ENCODE measurements at places on chromosomes 2 and 18.
A peak's percentile ranks its signal among the peaks of the same experiment; 100 is the strongest.

DNA sequence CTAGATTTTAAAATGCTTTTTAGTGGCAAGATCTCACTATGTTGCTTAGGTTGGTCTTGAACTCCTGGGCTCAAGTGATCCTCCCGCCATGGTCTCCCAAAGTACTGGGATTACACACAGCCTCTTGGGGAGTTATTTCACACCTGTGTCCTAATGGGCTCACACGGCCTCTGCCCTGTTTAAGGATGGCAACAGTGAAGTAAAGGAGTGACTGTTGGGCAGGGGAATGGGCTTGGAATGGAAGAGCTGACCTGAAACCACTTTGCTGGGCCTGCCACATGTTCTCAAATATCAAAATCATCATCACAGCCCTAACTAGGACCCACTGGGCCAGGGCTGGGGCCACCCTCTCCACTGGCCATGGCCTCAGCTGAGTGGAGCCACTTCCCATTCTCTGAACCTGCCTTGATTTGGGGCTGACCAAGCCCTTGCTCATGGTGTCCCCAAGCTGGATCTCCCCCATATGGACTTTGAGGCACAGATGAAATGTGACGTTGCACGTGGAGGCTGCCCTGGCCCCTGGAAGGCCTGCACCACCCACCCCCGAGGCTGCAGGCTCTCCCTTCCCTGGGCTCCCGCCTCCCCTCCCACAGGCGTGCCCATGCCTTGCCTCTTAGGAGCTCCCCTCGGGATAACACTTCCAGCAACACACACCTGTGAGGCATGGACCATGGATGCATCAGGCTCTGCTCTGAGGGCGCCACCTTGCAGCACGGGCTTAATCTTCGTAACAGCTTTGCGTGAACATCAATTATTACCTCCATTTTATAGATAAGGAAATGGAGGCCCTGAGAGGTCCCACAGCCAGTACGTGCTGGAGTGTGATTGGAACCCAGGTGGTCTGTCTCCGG, 71.8 kb upstream of the SMAD7 start:
- DNase-seq, result no peak

DNA sequence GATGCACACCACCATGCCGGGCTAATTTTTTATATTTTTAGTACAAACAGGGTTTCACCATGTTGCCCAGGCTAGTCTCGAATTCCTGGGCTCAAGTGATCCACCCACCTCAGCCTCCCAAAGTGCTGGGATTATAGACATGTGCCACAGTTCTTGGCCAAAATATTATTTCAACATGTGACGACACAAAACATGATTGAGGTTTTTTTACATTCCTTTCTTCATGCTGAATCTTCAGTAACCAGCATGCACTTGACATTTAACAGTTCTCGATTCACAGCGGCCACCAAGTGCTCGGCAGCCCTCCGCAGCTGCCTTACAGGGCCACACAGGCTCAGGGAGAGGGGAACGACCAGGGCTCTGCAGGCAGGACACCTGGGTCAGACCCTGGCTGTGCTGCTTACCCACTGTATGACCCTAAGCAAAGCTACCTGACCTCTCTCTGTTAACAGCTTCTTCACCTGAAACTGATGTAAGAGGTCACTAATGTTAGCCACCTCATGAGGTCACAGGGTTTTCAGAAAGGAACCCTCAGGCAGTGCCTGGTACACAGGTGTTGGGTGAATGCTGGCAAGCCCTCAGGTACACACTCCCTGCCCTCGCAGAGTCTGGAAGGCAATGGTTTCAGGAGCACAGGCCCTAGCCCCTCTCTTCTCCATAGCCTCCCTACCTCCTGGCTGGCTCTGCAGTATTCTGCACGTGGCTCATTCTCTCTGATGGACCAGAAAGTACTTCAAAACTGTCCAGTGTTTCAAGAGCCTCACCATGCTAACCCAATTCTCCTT, 25.7 kb downstream of the TUBB6 start:
- no peak for DNase-seq

GRCh38 chr2:156517419-156517818, 81.2 kb downstream of the GPD2 start:
- no peak for DNase-seq

- no peak for DNase-seq
These were observed 16.7 kb downstream of the ZNF638 start for GRCh38 chr2:71348302-71348701.

DNA sequence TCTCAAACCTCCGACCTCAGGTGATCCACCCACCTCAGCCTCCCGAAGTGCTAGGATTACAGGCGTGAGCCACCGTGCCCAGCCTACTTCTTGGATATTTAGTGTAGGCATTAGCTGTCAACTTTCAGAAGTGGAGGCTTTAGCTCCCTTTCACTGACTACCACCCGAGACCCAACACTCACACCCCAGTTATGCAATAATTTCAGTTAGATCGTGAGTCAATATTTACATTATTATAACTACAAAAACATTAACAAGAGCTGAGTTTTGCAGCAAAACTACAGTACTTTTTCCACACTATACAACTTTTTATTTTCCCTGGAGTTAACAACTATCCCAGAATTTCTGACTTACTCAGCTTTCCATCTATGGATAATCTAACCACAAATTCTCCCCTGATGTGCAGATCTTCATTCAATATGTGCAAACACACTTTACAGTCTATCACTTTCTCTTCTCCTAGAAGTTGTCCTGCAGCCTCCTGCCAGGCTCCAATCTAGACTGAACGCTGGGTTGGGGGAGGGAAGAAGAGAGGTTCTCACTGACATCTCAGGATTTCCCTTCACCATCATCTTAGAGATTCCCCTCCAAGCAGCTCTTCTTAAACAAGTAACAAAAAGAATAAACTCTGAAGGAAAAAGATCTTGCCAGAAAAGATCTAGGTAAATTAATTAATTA, 10.1 kb downstream of the TBC1D8 start:
- no peak for DNase-seq

DNA sequence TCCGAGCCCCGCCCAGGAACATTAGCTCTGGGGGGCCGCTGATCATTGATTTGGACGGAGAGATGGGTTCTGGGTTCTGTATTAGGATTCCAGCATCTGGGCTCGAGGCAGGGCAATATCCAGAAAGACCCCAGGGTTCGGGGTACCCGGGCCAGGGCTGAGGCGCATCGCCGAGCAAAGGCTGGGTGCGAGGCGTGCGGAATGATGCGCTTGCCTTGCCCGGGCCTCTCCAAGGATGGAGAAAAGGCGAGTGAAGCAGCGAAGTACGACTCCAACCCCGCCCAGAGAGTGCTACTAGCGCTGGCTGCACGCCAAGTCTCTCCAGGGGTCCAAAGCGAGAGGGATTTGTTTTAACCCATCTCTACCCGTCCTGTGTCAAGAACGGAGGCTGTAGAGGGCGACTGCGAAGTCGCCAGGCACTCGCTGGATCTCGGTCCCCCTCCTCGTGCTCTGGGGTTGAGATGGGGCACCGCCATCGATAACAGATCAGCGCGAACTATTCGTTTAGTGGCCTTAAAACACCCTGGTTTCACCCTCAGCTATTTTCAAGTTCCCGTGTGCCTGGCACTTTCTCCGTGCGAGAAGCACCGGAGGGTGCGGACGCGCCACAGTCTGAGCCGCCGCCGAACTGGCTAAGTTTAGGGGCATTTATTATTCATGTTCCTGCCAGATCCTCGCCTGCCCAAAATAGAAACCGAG, 1.9 kb downstream of the ADCYAP1 start:
- no peak for DNase-seq

DNA sequence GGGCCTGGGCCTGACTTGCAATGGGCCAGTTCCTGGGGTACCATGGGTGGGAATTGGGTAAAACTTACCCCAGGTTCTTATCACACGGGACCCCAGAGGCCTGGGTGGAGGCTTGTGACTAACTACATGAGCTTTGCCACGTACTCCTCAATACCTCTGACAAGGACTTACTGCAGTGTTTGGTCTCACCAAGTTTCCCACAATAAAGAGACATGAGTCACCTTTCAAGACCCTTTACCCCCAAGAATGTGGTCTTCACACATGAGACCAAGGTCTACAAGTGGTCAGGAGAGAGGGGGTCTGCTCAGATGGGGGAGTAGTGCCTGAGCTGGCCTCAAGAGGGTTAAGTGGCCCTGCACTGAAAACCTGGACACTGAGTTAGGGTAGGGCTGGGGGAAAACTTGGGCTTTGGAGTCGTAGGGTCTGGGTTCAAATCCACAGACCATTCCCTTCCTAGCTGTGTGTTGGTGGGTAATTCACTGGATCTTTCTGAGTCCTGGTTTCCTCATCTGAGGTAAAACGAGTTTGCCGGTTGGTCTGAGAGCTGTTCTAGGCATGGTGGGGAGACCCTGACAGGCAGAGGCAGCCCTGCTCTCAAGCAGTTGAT, 2.0 kb upstream of the GNLY start:
- no peak for DNase-seq

- DNase-seq, result no peak
These were observed 233.6 kb upstream of the RASGRP3 start for GRCh38 chr2:33242845-33243244.

DNA sequence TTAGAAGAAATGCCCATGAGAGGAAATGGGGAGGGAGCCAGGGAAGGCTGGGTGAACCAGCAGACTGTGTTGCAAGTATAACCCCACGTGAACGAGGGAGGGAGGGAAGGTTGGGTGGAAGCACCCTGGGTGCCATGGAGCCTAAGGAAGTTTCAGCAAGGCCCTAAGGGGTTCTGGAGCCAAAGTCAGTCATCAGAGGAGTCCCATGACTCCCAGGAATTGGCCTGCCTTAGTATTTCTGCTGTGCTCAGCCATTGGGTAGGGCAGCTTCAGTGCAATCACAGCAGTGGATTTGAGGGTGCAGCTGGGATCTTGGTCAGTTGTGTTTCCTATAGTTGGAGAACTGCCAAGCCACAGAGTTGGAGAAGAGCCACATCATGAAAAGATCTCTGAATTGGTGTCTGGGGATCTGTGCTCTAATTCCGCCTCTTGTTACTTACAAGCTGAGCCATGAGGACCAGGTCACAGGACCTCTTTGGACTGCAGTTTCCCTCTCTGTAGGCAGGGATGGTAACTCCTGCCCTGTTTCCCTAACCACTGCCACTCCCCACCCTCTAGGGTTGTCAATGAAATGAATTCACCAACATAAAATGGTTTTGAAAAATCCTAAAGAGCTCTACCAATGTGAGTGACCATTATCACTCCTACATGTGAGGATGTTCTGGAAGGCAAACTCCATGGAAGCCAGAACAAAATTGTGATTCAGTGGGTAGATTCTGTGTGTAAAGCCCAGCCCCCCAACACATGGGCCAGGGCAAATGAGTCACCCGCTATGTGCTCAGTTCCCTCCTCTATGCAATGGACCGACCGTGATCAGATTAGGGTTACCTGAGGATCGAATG, 108.9 kb downstream of the CLIP4 start:
- no peak for DNase-seq

GRCh38 chr2:168538534-168538933, 82.5 kb downstream of the CERS6 start:
- peak; percentile 22 for DNase-seq

- no peak for DNase-seq
These were observed 347.2 kb upstream of the TNP1 start for GRCh38 chr2:217206907-217207698.

GRCh38 chr2:191927319-191927867, 80.5 kb upstream of the CAVIN2 start:
- no peak for DNase-seq

DNA sequence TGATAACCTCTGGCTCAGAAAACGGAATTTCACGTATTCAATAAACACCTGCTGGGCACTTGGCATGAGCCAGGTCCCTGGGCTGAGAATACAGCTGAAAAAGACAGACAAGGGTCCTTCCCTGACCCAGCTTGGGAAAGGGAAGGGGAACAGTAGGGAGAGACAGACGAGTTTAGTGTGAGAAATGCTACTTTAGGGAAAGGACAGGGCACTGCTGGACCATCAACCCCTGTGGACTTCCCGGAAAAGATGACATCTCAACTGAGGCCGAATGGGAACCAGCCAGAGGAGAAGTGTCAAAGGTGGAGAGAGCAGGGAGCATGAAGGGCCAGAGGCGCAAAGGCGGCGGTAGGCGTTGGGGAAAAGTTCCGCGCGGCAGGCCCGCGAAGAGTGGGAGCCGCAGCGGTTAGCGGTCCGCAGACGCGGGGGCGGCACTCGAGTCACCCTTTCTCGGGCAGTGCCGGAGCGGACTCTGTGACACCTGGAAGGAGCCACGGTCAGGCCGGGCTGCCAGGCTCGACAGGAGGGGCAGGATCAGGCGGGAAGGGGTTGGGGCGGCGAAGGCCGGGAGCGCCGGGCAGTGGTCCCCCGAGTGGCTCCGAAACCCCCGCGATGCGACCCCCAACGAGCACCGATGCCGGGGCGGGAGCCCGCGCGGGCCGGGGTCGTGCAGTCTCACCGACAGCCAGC, 519 bp downstream of the TEX261 start:
- DNase-seq, result no peak

GRCh38 chr2:23375448-23375847, 9.5 kb upstream of the KLHL29 start:
- no peak for DNase-seq
